ENCODE measurements at places on chromosomes 4 and X. TPM values are rescaled to one million over a fixed set of nuclear protein-coding genes. Genes with fewer than 3 reads are reported as not detected.

GRCh38 chr4:89800527-89801103, 36.3 kb downstream of the SNCA start:
- DNase-seq = no peak

- DNase-seq = no peak
These were observed 29.4 kb downstream of the PTTG2 start for GRCh38 chr4:37989398-37990260.

DNA sequence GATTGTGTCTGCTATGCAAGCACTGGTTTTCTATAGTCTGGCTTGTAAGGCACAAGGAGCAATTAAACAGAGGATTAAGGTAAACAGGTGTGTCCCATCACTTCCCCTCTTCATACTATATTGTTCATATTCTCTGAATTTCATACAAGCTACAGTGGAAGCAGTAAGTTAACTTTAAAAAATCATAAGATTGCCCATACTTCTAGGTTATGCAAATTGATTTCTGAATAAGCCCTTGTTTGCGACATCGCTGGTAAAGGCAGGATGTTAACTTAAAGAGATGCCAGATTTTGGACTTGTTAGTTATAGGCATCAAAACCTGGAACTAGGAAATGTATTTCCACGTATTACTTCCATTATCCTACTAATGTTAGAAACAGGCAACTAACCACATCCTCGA, 1.0 kb upstream of the TMEM131L start:
- DNase-seq = no peak

Gene GLRB
- not detected for total RNA-seq

Gene SCRG1
- not detected for total RNA-seq

Gene HTR2C
- not detected for total RNA-seq

Gene NDST3
- total RNA-seq = not detected
